ELF-1 (cell line): ENCODE measurements at places on chromosomes 16 and 17.

DNA sequence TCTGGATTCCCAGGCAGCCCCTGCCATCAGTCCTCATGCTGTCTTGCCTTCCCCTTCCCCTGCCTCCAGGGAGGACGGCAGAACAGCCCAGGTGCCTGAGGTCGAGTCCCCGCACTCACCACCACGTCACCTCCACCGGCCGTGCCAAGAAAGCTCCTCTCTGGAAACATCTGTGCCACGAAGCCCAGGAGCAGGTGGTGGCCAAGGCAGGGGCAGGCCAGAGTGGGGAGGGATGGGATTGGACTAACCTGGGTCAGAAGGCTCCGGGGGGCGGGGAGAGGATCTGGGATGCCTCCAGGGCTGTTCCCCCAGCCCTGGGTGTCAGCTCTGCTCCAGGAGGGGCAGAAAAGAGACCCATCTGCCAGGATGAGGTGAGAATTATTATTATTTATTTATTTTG lies 7.4 kb upstream of the DPEP1 start:
- no peak for DNase-seq

- no peak for DNase-seq
Observed at GRCh38 chr17:55212880-55213279, 51.9 kb upstream of the HLF start.

DNA sequence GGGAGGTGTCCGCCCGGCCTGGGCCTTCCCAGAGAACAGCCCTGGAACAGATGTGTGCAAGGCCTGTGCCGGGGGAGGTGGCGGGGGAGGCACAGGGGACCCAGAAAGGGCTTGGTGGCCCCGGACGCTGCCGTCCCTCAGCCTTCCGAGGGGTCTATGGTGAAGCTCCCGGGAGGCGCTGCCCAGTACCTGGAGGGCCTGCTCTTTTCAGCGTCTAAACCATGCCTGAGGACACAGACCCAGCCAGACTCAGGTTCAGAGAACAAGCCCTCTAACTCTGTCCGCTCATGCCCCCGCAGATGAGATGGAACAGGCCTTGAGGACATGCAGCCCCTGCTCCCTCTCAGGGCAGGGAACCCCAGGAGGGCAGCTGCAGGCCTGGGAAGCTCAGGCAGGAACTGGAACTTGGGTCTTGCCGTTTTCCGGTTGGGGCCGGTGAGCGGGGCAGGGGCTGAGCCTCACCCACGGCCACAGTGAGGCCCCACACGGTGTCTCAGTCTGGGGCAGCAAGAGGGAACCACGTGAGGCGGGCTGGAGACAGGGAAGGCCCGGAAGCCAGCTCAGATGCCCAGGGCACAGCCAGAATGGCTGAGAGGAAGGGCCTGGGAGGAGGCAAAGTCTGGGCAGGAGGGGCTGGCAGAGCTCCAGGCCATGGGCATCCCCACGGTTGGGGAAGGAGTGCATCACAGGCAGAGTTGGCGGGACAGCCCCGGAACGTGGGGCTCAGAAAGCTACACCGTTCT lies 12.5 kb downstream of the SLC16A3 start:
- peak; percentile 12 for DNase-seq

- DNase-seq, result no peak
Observed at GRCh38 chr16:78289844-78290277, 190.4 kb downstream of the WWOX start.

- no peak for DNase-seq
Observed at GRCh38 chr17:80439499-80439898, 24.5 kb downstream of the ENDOV start.

DNA sequence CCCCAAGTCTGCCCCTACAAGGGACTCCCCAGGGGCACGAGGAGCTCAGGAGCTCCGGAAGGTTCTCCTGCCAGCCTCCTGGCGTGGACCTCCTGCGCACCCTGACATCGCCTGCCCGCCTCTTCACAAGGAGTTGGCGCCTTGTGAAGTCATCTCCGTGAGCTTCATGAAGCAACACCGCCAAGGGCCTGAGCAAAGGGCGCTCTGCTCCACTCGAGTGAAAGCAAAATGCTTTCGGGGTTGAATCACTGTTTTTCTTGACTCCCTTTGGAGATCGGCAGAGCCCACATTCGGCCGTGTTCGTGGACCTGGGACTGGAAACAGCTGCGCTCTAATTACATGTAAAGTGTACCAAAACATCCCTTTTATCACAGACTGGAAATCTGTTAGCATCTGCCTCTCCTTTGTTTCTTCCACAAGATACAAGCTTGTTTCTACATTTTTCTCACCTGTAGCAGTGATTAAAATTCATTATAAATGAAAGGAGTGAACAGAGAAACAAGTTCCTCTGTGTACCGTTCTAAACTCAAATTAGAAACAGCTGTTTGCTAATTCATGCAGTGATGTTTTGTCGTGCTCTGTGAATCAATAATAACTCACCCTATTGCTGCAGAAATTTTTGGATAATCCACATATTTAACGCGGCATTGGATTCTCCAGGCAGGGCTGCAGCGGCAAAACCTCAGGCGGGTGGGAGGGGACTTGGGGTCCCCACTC lies 203.3 kb downstream of the ZNF423 start:
- no peak for DNase-seq

DNA sequence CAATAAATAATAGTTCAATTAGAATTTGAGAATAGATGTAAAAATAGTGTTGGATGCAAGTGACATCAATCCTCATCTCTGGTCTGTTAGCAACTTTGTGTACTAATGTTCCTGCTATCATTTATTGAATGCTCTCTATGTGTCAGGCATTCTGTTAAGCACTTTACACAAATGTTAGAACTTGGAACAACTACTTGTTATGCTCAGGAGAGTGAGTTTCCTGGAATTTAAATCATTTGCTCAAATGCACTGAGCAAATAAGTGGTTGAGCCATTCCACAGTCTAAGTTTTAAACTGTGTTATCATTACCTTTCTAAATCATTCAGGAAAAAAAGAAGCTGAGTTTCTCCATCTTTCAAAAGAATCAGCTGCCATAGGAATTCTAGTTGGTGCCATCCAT lies 1327.3 kb upstream of the GOT2 start:
- no peak for DNase-seq

DNA sequence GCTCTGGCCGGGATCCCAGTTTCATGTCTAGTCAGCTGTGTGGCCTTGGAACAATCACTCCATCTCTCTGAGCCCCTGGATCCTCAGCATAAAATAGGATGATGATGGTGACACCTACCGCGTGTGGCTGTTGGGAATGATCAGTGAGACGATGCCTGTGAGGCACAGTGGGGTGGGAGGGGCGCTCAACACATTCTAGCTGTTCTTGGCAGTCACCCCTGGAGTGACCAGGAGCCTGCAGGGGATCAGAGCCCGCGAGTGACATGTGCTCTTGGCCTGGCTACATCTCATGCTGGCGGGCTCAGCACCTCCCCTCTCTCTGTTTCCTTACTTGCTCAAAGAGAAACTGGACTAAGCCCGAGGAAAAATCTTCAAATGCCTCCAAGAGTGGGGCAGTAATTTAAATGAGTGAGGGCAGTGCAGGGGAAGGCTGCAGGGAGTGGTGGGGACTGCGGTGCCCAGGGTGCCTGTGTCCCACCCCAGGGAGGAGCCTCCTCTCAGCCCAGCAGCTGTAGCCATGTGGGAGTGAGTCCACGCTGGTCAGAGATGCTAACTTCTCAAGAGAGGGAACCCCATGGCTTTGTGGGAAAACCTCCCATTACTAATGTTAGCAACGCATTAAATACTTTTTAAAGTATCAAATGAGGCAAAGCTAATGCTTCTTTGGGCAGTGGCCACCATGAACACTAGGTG lies 23.1 kb upstream of the DOK4 start:
- DNase-seq, result no peak

- DNase-seq, result peak; percentile 74
Observed at GRCh38 chr17:79707931-79708891, 22.5 kb upstream of the ENPP7 start.

DNA sequence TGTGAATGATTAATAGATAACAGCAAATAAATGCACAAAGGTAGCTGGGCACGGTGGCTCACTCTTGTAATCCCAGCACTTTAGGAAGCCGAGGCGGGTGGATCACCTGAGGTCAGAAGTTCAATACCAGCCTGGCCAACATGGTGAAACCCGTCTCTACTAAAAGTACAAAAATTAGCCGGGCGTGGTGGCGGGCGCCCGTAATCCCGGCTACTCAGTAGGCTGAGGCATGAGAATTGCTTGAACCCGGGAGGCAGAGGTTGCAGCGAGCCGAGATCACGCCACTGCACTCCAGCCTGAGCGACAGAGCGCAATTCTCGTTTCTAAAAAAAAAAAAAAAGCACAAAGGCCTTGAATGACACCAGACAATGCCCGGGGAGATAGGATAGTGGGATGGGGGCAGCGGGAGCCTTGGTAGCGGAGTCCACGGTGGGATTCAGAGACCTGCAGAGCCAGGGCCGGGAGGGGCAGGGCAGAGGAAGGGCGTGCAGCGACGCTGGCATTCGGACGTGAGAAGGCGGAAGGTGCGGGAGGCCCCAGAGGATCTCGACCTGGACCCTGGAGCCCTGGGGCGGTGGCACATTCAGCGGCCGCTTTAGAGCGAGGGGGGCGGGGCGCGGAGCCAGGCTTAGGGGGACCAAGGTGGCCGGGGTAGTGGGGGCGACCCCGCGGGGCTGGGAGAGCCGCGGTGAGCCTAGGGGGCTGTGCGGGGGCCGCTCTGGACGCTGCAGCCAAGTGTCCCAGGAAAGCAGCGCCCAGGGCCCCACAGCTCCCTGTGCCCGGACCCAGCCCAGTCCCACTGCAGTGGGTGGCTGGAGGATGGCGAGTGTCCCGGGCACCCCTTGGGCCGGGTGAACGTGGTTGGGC lies 999 bp upstream of the FLYWCH2 start:
- DNase-seq, result peak; percentile 50

DNA sequence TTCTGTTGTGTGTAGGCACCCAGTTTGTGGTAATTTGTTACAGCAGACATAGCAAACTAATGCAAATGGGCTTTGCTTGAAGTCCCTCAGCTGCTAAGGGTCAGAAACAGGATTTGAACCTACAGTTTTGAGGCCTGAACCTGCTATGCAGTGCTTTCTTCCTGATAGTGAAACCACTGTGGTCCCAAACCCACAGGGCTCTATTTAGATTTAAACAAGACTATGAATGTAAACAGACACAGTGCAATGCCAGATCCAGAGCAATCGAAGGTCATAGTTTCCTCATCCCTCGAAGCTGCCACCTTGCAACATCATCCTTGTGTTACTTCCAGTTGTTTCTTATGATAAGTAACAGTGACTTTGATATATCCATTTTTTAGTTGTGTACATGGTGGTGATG lies 630.2 kb downstream of the WWOX start:
- DNase-seq, result no peak

DNA sequence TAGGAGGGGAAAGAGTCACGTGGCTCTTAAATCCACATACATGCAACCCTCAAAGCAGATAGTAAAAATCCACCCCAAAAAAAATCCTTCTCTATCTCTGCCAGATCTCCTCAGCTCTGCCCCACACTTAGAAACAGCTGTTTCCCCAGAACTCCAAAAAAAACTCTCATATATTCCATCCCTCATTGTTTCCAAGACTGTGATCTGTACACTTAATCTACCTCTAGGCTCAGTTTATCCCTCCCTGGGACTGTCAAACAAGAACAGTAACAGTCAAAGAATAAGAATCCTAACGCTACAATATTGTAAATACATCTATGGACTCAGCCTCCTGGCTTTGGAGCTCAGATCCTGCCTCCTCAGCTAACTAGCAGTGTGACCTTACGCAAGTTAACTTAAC lies 11.6 kb downstream of the CUEDC1 start:
- DNase-seq, result no peak

DNA sequence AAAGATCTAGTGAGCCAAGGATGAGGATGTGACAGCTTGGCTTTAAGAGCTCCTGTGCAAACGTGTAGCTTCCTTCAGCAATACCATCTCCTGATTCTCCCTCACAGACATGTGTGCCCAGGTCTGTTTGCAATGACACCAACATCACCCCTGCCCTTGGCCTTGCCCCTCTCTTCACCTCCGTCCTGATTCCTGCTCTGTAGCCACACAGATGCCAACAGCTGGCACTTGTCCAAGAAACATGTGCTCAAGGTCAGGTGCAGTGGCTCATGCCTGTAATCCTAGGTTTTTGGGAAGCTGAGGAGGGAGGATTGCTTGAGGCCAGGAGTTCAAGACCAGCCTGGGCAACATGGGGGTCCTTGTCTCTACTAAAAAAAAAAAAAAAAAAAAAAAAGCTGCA lies 103.8 kb upstream of the CRHR1 start:
- no peak for DNase-seq

GRCh38 chr17:58302171-58302918 lies 21.6 kb upstream of the MPO start:
- no peak for DNase-seq

DNA sequence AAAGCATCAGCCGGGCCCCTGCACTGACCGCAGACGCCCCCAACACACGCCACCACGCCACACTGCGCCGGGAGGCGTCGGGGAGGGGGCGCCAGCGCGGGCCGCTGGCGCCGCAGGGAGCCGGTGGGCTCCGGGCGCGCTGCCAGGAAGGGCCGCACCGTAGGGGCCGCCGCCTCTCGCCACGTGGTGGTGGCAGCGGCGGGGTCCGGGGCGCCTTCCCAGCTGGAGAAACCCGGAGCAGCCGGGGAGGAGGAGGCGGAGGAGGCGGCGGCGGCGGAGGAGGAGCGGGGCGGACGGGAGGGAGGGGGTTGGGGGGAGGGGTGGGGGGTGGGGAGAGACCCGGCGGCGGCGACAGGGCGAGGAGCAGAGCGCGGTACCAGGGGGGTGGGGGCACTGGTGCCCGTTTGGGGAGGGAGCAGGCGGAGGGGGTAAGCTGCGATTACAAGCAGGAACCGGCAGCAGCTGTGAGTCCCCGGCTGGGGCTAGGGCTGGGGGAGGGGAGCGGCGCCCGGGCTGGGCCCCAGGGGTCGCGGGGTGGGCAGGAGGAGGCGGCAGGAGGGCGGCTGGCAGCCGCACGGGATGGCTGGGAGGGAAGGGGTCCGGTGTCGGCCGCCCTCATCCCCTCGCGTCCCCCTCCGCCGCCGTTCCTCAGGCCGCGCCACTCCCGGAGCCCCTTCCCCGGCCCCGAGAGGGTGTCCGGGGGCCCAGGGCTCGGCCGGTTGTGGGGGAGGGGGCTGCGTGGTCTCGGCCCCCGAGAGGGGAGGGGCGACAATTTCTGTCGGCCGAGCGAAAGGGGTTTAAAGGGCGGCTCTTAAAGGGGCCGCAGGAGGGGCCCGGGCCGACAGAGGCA lies at the start of gene TBKBP1:
TSS of gene TBKBP1 (plus strand) at position 431 of the 850 bp plus-strand sequence. CDS start 1,952 bp downstream, outside the sequence.
- peak; percentile 84 for DNase-seq

DNA sequence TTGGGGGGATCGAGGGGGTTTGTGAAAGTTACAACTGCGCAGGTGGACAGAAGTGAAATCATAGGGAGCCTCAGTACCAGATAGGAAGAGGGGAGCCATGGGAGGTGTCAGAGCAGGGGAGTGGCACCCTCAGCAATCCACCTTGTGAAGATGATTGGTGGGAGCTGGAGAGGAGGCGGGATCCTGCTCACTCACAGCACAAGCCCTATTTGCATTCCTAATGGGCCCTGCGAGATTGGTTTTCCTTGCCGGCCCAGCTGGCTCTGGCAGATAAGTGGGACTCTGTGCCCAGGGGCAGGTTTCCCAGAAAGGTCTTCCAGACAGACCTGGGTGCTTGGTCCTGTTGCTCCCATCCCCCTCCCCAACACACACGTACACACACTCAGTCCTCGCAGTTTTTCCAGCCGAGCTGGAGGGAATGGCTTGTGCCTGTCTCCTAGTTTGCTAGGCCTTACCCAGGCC lies 9.4 kb downstream of the WNT3 start:
- peak; percentile 90 for DNase-seq
